ENCODE measurements at places on chromosomes 3 and 15. TPM values are rescaled to one million over a fixed set of nuclear protein-coding genes. Genes with fewer than 3 reads are reported as not detected.

Gene FBXW12
- polyA plus RNA-seq, result not detected

Gene GOLGA8G
- not detected for polyA plus RNA-seq

Gene TMEM40
- polyA plus RNA-seq, result not detected

Gene RFT1
- polyA plus RNA-seq, result 1.9 TPM

Gene TAGLN3
- 1.4 TPM for polyA plus RNA-seq

Gene TRPM1
- polyA plus RNA-seq, result not detected

Gene LDHAL6B
- not detected for polyA plus RNA-seq

Gene P2RY1
- polyA plus RNA-seq, result 1.7 TPM

Gene RNF111
- 28.0 TPM for polyA plus RNA-seq

Gene MESD
- 20.7 TPM for polyA plus RNA-seq

DNA sequence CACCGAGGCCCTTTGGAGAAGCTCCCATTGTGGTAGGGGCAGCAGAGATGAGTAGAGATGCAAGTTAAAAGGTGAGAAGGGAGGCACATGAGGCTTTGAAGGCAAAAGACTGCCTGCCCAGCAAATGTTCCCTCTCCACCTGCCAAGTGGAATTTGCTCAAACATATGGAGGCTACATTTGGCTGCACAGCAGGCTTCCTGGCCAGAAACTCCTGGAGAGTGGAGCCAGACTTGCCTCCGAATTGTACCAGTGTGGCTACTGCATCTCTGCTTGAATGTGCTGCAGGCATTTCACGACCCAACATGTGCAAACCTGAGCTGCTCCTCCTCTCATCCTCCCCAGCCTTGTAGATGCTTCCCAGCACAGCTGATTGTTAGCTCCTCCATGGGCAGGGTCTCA, 229.2 kb downstream of the ZNF621 start:
- H3K27ac ChIP-seq, result no peak overlapping the region
- no peaks in the 10 kb centered on the region for H3K4me1 ChIP-seq
- no peak for DNase-seq
- no peak overlapping the region for H3K4me3 ChIP-seq
- no peaks in the 10 kb centered on the region for H3K36me3 ChIP-seq

GRCh38 chr3:183830187-183830586, 4.8 kb upstream of the MAP6D1 start:
- DNase-seq, result no peak
- no peaks in the 10 kb centered on the region for H3K27me3 ChIP-seq
- peaks cover 58% of the 10 kb centered on the region for H3K36me3 ChIP-seq
- no peak overlapping the region for H3K27ac ChIP-seq

DNA sequence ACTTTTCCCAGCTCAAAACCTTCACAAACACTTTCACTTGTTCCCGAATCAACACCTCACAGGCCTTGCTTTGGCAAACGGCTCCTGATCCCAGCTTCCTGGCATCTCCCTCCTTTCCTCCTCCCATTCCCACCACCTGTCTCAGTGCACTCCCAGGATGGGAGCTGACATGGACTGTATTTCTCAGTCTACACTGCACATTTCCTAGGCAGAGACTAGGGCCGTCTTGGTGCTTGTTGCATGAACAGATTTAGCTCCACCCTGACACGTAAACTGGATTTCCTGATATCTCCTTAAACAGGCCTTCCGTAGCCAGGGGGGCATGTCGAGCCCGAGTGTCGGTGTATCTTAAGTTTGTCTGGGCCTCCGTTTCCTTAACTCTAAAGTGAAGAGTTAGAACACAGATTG, 790 bp upstream of the WHAMM start:
- H3K27ac ChIP-seq, result no peak overlapping the region
- H3K4me3 ChIP-seq, result no peak overlapping the region
- DNase-seq, result no peak
- H3K4me1 ChIP-seq, result peaks cover 4% of the 10 kb centered on the region
- peaks cover 2% of the 10 kb centered on the region for H3K36me3 ChIP-seq

- no peak overlapping the region for H3K27ac ChIP-seq
- no peaks in the 10 kb centered on the region for H3K27me3 ChIP-seq
- H3K4me3 ChIP-seq, result no peak overlapping the region
- no peaks in the 10 kb centered on the region for H3K4me1 ChIP-seq
- DNase-seq, result no peak
- no peaks in the 10 kb centered on the region for H3K36me3 ChIP-seq
Observed at GRCh38 chr15:89492111-89492641, 4.2 kb downstream of the RHCG start.

GRCh38 chr3:64917914-64918453, 230.2 kb upstream of the ADAMTS9 start:
- H3K4me3 ChIP-seq, result no peak overlapping the region
- no peaks in the 10 kb centered on the region for H3K36me3 ChIP-seq
- no peak for DNase-seq
- H3K27ac ChIP-seq, result no peak overlapping the region
- no peaks in the 10 kb centered on the region for H3K27me3 ChIP-seq

DNA sequence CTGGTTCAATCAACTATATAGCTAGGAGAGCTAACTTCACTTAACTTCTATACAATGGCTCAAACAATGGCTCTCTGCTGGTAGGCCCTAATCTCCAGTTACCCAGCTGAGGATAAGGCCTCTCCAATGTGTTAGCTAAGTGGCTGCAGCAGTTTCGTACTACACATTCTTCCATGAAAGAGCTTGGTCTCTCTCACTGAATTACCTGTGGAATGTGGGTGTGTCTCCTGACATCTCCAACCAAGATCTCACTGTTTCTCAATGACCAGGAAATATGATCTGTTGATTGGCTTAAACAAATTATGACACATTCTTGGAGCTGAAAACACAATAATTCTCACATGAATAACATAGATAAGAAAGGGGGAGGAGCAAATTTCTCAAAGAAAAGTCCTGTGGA, 169.8 kb upstream of the ROBO1 start:
- no peak overlapping the region for H3K27ac ChIP-seq
- H3K27me3 ChIP-seq, result no peaks in the 10 kb centered on the region
- H3K36me3 ChIP-seq, result no peaks in the 10 kb centered on the region
